ENCODE measurements at places on chromosomes 4 and X.

GRCh38 chrX:41435708-41436107 is 11.4 kb upstream of the NYX start:
- DNase-seq: no peak

- no peak for DNase-seq
These were observed 101.8 kb downstream of the NEK1 start for GRCh38 chr4:169510617-169511016.

- no peak for DNase-seq
These were observed 75.8 kb downstream of the MAGEB10 start for GRCh38 chrX:27883468-27884092.

- no peak for DNase-seq
These were observed 1261.3 kb downstream of the RAPGEF2 start for GRCh38 chr4:160364217-160364616.

DNA sequence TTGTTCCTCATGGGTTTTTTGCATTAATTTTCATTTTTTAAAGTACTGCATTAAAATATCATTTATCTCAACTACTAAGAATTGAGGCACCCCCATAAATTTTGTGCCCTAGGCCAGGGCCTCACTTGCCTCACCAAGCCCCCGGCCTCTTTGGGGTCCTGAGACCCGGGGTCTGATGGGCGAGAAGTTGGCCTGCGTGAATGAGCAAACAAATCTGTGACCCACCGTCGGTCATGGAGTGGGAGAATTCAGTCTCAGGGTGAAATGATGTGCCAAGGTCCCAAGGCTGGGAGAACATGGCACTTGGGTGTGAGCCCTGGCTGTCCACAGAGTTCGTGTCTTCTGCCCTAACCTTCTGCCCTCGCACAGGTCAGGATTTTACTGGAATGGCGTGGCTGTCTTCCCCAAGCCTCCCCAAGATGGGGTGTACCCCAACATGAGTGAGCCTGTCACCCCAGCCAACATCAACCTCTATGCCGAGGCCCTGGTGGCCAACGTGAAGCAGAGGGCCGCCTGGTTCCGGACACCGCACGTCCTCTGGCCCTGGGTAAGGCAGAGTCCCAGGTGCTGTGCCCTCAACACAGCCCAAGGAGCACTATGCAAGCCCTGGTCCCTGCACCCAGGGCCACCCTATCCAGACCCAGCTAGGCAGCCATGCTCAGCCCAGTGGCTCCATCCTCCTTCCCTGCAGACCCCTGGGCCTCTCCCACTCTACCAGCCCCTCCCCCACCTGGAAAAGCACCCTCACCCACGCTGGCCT is 18.0 kb downstream of the MAN2B2 start:
- DNase-seq: no peak

GRCh38 chrX:12890467-12890866 is 16.0 kb upstream of the TLR8 start:
- no peak for DNase-seq

DNA sequence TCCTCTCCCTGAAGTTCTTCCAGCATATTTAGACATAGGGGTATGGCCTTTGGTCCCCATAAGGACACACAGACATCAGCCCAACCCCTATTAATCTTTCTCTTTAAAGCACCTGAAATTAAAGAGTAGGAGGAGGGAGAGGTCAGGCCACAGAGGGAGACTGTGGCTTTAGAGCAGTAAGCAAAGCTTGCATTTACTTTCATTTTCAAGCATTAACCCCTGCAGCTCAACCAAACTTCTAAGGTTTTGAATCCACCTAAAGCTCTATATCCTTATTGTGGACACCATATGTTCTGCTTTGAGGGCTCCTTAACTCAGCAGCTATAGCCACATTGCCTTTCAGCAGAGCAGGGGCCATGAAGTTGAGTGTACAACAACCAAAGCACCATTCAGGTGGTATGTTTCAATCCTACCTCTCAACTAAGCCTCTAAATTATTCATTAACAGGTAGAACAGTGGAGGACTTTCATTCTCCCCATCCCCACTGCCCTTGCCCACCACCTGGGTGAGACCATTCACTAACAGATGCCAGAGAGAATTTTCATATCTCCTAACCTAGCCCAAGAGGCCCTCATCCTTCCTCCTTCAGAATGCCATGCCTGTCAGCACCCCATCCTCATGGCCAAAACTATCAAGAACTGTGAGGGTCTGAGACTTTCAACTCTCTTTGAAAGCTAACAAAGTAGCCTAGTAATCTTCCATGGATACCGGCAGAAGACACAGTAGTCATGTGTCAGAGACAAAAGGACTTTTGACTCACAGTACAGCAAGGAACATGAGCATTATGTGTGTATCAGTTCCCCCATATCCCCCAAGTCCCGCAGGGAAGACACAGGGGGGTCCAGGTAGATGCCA is 20.8 kb downstream of the LIN54 start:
- DNase-seq: no peak

DNA sequence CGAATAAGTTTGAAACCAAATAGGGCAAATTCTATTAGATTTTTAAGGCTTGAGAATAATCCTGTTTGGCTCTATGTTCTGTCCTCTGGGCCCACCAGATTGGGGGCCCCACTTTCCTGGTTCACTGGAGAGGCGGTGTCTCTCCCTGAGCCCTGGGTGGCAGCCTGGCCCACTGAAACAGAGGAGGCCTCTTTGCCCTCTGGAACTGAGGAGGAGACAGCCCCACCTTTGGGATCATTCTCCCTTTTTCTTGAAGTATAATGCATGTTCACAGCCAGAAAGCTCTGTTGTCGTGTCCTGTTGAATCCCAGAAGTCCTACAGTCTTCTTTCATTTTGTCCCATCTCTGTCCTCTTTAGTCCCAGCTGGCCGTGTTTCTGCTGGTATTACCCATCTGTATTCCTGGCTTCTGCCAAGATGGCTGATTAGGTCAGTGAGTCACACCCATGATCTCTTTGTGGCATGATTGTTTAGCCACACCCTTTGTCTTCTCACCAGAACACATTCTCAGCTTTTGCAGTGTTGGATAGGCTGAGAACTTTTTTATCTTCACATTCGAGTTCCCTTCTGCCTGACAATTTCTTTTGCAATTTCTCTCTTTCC is 8.1 kb upstream of the TBC1D25 start:
- DNase-seq: no peak

GRCh38 chr4:80475798-80476197 is 140.3 kb downstream of the CFAP299 start:
- no peak for DNase-seq

GRCh38 chr4:74109870-74110605 is 11.0 kb upstream of the CXCL2 start:
- DNase-seq: no peak

- no peak for DNase-seq
These were observed 45.9 kb downstream of the PDGFRA start for GRCh38 chr4:54274795-54275665.

- DNase-seq: no peak
These were observed 66.8 kb downstream of the POLA1 start for GRCh38 chrX:24760363-24761000.

- no peak for DNase-seq
These were observed 3.0 kb downstream of the RASSF6 start for GRCh38 chr4:73617256-73617655.

DNA sequence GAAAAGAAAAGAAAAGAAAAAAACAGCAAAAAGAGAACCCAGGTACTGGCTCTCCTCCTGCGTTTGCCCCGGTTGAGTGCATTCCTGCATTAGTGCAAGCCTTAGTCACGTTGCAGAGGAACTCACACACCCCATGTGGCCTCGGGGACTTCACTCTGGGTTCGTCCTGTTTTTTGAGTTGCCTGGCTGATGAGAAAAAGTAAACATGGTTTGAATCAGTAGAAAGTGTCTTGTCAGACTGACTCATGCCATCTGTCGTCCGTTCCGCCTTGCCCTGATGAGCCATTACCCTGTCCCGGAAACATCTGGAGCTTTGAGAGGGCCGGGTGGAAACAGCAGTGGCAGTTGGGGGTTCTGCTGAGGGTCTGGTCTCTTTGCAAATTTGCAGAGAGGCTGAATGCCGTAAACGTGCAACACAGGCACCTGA is 16.3 kb downstream of the CD99 start:
- no peak for DNase-seq

- DNase-seq: no peak
These were observed 175.3 kb downstream of the QDPR start for GRCh38 chr4:17336524-17336961.

GRCh38 chrX:80876877-80877276 is 67.2 kb upstream of the BRWD3 start:
- no peak for DNase-seq

DNA sequence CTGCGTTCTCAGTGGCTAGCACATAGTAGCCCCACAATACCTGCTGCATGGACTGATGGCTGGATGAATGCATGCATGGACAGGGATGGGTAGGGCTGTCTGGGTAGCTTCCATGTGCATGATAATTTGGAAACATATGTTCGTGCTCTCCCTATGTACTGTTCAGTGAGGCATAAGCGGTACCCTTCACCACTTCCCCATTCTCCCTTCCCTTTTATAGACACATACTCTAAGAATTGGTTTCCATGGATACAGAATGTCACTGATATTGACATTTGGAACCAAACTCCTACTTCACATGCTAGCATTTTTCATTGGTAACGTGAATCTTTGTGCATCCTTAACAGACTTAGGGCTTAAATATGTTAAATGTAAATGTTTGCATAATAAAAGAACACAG is 20.4 kb downstream of the USP46 start:
- DNase-seq: no peak

DNA sequence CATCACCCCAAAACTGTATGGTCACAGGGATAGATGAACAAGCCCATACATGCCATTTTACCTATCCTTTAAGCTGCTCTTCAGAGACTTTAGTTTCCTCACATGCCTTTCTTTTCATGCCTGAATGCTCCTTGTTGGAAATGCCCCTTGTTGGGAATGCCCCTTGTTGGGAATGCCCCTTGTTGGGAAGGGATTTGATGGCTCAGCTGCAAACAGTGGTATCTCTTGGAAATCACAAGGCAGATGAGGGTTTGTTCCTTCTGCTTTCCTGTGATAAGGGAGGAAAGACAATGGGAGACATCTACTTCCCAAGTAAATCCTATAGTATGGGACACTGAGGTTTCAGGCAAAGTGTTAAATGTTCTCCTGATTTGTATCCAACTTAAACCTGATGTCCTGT is 11.5 kb downstream of the CXCL2 start:
- no peak for DNase-seq

DNA sequence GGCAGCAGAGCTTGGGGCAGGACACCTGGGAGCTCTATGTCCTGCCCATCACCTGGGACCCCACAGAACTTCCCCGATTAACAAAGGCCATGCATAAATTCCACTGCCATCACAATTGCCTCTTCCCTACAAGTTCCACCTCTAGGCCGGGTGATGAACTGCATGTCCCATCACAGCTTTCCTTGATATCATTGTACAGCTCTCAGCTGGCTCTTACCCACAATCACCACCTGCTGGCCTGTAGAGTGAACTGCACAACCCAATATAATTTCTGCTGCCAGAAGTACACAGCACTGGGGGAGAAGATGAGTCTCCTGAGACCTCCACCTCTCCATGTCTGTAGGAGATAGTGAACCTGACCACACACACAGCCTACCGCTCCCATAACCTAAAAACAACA is 285.0 kb upstream of the AADAT start:
- peak; percentile 51 for DNase-seq

DNA sequence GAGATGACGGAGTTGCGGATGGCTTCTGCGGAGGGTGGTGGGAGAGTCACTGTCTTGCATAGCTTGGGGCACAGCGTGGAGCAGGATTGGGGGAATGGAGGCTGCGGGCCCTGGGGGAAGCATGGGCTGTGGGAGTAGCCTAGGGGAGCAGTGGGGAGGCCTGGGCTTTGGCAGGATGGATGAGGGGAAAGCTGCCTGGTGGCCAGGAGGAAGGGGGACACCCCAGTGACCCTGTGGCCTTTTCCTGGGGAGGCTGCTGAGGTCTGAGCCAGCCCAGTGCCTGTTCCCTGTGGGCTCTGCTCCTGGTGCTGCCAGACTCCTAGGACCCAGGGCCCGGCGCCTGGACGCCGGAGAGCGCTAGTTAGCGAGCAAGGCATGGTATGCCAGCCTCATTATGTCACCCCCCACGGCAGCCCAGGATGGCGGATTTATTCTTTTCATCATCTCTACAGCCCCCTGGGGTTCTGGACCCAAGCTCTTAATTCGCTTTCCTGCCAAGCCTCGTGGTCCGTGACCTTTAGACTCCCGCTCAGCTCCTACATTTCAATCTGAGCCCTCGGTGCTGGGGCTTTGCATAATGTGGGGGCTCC is 39.8 kb downstream of the SORCS2 start:
- DNase-seq: no peak

DNA sequence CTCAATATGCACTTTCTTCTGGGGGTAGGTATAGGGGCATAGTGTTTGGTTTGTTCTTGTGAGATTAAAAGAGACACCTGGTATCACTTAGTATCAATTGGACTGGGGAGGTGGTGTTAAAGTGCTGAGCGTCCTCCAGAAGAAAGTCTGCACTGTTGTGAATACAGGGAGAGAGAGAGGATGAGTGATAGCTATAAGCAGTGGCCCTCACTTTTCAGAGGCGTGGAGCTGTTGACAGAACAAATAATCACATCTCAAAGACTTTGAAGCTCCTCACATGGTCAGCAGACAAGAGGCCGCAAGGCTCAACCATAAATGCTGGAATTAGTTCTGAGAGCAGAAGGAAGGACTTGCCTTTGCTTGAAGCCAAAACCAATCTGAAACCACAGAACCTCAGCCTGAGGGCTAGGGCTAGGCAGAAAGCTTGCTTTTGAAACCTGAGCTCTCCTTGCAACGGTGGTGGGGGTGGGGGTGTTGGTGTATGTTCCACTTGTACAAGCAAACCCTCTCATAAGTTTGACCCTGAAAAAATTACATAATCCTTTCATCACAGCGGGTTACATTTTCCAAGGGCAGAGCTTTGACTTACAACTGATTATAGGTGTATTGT is 123.2 kb upstream of the SCML1 start:
- DNase-seq: peak; percentile 31

DNA sequence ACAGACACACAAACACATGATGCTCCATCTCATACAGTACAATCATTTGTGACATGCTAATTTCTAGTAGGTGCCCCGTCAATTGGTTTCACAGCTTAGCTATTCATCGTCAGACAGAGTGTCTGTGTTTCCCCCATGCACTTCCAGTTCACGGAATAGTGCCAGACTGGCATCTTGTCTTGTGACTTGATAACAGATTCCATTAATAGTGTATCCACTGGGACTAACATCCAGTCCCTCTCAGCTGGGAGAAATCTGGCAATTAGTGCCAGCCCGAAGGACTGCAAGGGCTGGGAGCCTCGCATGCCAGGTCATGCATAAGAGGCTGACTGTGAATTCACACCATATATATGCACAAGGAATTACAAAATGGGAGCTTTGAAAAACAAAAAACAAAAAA is 20.2 kb upstream of the GATB start:
- no peak for DNase-seq

- DNase-seq: peak; percentile 25
These were observed 110.9 kb upstream of the ANK2 start for GRCh38 chr4:112938461-112939058.

DNA sequence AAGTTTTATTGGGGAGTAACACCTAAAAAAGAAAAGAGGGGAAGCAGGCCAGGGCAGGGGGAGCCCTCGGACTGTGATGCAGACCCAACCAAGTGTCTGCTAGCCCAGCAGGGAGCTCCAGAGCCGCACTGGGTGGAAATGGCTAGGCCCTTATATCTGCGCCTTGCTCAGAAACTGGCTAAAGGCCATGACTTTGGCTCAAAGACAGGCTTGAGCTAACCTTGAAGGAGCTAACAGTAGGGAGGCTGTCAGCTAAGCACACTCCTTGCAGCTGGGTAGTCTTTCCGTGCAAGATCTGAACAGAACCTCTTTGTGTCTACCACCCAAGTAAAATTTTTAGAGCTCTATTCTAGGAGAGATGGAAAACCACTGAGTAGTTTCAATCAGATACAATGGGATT is 43.0 kb downstream of the SEPSECS start:
- DNase-seq: no peak

- DNase-seq: no peak
These were observed 1138.8 kb downstream of the ARAP2 start for GRCh38 chr4:35105486-35105885.
